NCI-H1436 treated with DMSO at 0.1 percent for 48 hours (cell line): ENCODE measurements at places on chromosomes 6 and 20.

GRCh38 chr20:39070484-39071231, 108.5 kb downstream of the DHX35 start:
- no peak for DNase-seq

DNA sequence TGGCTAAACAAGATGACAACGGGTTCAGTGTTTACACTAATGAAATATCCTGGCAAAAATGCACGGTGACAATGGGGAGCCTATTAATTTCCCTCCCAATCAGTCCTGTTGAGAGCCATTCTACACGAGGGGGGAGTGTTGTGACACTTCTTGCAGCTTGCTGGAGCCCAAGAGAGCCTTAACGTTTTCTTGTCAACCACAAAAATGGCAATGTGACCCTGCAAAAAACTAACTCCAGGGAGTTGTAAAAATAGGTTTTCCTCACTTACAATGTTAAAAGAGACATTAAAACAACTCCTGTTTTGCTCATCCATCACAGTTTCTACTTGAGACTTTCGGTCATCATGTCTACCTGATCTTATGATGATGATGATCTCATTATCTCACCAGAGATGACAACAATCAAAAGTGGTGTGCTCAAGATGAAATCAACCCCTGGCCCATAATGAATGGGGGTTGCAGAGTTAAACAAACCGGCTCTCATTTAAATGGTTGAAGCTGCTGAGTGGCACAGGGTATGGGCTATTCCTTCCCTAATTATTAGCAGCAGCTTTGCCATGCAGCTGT, 57.9 kb downstream of the GJA10 start:
- no peak for DNase-seq

GRCh38 chr6:71190809-71191208, 97.8 kb upstream of the OGFRL1 start:
- no peak for DNase-seq

DNA sequence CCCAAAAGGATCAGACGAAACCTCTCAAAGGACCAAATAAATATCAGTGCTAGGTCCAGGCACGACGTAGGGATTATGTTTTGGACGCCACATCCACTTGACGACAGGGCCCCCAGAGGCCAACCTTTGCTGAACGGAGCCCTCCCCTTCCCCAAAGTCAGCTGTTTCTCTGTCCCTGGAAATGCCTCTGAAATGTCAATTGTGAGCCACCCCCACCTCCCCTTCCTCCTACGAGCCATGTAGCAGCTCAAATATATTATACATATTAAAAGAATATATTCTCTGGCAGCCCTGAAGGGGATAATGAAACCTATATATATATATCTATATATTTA, 39.6 kb upstream of the BLCAP start:
- DNase-seq = no peak

- no peak for DNase-seq
Observed at GRCh38 chr6:104400844-104401243, 458.9 kb downstream of the HACE1 start.
